ENCODE measurements at places on chromosomes 2 and 18. TPM values are rescaled to one million over a fixed set of nuclear protein-coding genes. Genes with fewer than 3 reads are reported as not detected.
A peak's percentile ranks its signal among the peaks of the same experiment; 100 is the strongest.

DNA sequence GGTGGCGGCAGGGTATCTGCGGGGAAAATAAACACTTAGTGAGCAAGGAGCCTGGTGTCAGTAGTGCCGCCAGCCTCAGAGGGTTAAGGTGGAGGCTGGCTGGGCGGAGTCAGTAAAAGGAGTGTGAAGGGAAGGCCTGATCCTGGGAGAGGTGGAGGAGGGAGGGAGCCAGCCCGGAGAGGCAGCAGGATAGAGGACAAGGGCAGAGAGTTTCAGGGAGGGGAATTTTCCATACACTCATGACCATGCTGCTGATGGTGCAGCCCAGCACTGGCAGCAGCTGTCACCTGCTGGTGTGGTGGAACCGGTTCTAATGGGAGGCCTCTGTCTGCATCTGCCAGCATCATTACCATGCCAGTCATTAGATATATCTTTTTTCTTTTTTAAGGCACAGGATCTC is 2.0 kb upstream of the TEX44 start:
- DNase-seq: no peak
- no peaks in the 10 kb centered on the region for H3K36me3 ChIP-seq
- H3K4me1 ChIP-seq: no peaks in the 10 kb centered on the region
- H3K4me3 ChIP-seq: no peak overlapping the region

- DNase-seq: no peak
- H3K4me3 ChIP-seq: no peak overlapping the region
- H3K27me3 ChIP-seq: no peaks in the 10 kb centered on the region
- no peaks in the 10 kb centered on the region for H3K36me3 ChIP-seq
- no peak overlapping the region for H3K27ac ChIP-seq
Measured at GRCh38 chr18:65025756-65026155, 725.1 kb upstream of the CDH7 start.

GRCh38 chr18:2958819-2959298 is 54.1 kb downstream of the LPIN2 start:
- no peak overlapping the region for H3K4me3 ChIP-seq
- no peaks in the 10 kb centered on the region for H3K27me3 ChIP-seq
- H3K27ac ChIP-seq: no peak overlapping the region
- H3K36me3 ChIP-seq: peaks cover 7% of the 10 kb centered on the region

DNA sequence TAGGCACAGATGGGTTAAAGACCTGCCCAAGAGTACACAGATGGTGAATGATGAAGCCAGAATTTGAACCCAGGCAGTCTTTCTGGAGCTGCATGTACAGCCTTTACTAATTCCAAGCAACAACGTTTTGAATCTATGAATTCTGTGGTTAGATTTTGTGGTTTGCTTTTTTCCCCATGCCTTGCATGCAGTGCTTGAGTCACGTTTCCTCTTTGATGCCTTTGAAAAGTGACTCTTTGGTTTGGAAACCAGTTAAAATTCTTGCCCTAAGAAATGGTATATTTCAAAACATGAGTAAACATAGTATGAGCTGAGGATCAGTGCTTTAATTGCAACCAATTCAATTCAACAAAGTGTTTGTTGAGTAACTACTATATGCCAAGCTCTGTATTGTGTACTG is 48.2 kb upstream of the PPM1B start:
- no peaks in the 10 kb centered on the region for H3K36me3 ChIP-seq
- H3K4me1 ChIP-seq: peaks cover 2% of the 10 kb centered on the region
- H3K4me3 ChIP-seq: no peak overlapping the region

GRCh38 chr2:213934560-213934959 is 476.3 kb upstream of the VWC2L start:
- no peak for DNase-seq
- no peaks in the 10 kb centered on the region for H3K36me3 ChIP-seq
- H3K27ac ChIP-seq: no peak overlapping the region
- H3K4me1 ChIP-seq: no peaks in the 10 kb centered on the region
- no peak overlapping the region for H3K4me3 ChIP-seq

GRCh38 chr2:8576525-8577167 is 105.2 kb upstream of the ID2 start:
- H3K27me3 ChIP-seq: peaks cover 4% of the 10 kb centered on the region
- DNase-seq: no peak
- no peaks in the 10 kb centered on the region for H3K4me1 ChIP-seq
- no peak overlapping the region for H3K4me3 ChIP-seq
- H3K27ac ChIP-seq: no peak overlapping the region

DNA sequence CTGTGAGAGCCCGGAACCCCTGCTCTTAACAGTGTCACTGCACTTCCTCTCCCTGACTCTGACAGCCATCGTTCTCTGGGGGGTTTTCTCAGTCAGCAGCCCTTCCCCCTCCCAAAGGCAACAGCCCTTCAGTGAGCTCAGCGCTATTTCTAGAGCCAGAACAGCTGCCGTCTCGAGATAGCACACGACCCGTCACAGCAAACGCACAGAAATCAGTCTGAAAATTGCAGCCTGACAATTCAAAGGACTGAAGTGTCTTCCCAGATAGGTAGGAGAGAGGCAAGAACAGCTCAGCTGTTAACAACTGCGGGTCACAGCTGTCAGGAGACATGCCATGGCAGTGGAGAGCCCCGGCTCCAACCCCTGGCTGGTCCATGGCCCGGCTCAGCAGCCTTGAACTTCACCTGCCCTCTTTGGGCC is 45.4 kb downstream of the ST8SIA5 start:
- peak overlapping the region; percentile 91 for H3K27ac ChIP-seq
- no peaks in the 10 kb centered on the region for H3K36me3 ChIP-seq
- peaks cover 43% of the 10 kb centered on the region for H3K4me1 ChIP-seq
- DNase-seq: peak; percentile 38

DNA sequence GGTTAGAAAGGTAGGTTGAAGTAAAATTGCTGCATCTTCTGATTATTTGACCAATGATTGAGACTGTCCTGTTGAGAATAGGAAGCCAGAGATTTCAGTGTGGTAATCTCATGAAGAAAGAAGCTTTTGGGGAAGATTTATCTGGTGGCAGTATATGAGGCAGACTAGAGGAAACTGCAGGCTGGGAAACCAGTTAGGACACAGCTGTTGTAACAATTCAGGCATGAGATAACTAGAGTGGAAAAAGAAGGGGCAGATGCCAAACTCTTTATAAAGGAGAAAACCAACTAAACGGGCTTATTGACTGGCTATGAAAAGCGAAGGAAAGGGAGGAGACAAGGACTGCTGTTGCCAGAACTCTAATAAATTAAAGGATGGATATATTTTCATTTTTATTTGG is 155.6 kb downstream of the TTC27 start:
- H3K27me3 ChIP-seq: no peaks in the 10 kb centered on the region
- peaks cover 30% of the 10 kb centered on the region for H3K4me1 ChIP-seq
- peaks cover 12% of the 10 kb centered on the region for H3K36me3 ChIP-seq
- peak overlapping the region; percentile 1 for H3K4me3 ChIP-seq
- no peak for DNase-seq
- H3K27ac ChIP-seq: peak overlapping the region; percentile 47

DNA sequence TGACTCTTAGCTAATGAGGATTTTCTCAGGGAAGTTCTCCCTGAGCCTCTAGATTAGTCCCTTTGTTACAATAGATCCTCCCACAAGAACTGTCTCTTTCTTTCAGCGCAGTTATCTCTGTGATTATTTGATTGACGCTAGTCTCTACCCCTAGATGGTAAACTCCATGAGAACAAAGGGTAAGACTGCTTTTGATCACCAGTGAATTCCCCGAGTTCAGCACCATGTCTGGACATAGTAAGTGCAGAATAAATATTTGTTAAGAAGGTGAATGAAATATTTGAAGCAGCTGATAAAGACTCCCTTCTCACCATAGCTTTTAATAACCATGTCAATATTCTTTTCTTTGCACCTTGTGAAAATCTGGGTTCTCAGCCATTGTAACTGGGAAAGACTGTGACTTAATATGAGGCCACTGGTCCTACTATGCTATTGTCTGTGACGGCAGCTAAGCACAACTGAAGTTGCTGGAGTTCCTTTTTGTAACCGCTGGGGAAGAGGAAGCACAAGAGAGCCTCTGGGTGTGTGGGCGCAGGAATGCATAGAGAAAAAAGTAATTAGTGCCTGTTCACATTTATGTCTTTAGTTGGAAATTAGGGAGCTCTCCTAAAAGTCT is 214.7 kb downstream of the TGIF1 start:
- H3K27ac ChIP-seq: no peak overlapping the region
- DNase-seq: no peak
- H3K27me3 ChIP-seq: no peaks in the 10 kb centered on the region
- peaks cover 5% of the 10 kb centered on the region for H3K4me1 ChIP-seq

- H3K27me3 ChIP-seq: no peaks in the 10 kb centered on the region
- H3K36me3 ChIP-seq: peaks cover 4% of the 10 kb centered on the region
- no peaks in the 10 kb centered on the region for H3K4me1 ChIP-seq
- H3K27ac ChIP-seq: no peak overlapping the region
- no peak overlapping the region for H3K4me3 ChIP-seq
Measured at GRCh38 chr2:127464470-127465257, 46.4 kb downstream of the PROC start.

- no peak for DNase-seq
- peak overlapping the region; percentile 66 for H3K4me3 ChIP-seq
Measured at GRCh38 chr2:170818036-170818751, 1.5 kb downstream of the GAD1 start.

GRCh38 chr18:8766559-8767293 is 61.4 kb downstream of the MTCL1 start:
- no peak overlapping the region for H3K27ac ChIP-seq
- DNase-seq: no peak
- H3K27me3 ChIP-seq: no peaks in the 10 kb centered on the region
- no peaks in the 10 kb centered on the region for H3K4me1 ChIP-seq

DNA sequence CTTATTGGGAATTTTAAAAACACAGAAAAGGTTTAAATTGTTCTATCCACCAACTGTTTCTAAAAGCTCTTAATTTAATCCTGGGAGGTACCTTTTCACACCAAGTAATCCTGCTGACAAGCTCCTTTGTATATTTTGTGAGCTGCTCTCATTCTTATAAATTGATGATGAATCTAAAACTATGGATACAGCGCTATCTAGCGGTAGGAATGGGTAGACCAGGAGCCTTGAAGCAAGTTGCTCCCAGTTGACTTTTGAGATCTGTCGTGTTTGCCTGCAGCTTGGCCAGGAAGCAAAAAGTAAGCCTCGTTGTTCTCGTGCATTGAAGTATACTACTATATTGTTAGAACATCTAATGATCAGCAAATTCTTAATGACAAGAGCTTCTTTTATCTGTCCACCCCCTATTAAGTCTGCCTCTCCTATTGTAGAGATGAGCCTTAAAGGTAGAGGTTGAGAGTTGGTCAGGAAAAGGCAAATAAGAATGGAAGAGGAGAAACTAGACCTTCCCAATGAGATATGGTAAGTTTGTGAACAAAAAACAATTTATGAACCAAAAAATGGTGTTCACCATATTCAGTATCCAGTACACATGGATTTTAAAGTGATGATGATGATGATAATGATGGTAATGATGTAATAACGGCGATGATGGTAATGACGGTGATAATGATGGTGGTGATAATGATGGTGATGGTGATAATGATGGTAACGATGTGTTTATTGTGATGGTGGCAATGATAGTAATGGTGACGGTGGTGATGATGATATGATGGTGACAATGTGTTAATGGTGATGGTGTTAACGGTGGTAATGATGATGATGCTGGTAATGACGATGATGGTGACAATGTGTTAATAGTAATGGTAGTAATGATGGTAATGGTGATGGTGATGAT is 212.1 kb upstream of the NCKAP5 start:
- no peak overlapping the region for H3K27ac ChIP-seq
- H3K4me3 ChIP-seq: no peak overlapping the region
- no peaks in the 10 kb centered on the region for H3K36me3 ChIP-seq
- H3K4me1 ChIP-seq: no peaks in the 10 kb centered on the region
- no peaks in the 10 kb centered on the region for H3K27me3 ChIP-seq
- no peak for DNase-seq

DNA sequence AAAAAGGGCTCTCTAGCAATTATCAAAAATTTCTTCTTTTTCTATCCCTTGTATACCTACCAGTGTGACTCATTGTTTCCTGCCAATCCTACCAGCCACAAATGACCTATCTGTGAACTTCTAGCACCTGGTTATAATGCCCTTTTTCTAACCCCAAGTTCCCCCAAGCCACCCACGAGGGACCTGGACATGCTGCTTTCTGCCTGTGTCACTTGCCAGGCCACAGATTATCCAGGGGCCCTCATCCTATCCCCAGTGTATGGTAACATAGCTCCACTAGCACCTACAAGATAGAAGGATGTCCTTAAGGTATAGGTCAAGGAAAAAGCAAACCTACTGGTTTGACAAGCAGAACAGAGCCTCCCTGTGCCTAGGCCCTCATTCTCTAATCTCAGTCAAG is 26.8 kb downstream of the AAK1 start:
- no peak overlapping the region for H3K4me3 ChIP-seq
- DNase-seq: no peak
- no peaks in the 10 kb centered on the region for H3K36me3 ChIP-seq

- no peak overlapping the region for H3K4me3 ChIP-seq
- H3K27me3 ChIP-seq: no peaks in the 10 kb centered on the region
- no peak for DNase-seq
- H3K4me1 ChIP-seq: no peaks in the 10 kb centered on the region
- H3K27ac ChIP-seq: no peak overlapping the region
Measured at GRCh38 chr2:166384774-166385173, 9.0 kb upstream of the SCN9A start.

DNA sequence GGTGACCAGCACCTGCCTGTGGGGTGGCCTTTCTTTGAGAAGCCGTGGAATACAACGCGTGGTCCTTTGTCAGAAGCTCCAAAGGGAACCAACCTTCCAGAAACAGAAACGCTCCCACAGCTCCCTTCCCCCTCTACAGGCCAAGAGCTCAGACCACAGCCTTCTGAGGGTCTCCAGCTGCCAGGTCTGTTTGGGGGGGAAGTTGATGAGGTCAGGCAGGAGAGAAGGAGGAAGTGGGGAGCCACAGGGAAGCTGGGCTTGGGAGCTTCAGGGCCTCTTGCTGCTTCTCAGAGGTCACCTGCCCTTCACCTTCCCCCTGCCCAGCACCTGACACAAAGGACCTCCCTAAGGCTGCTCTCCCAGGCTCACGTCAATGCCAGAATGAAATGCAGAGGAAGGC is 287.7 kb upstream of the ID2 start:
- no peak for DNase-seq
- H3K4me3 ChIP-seq: no peak overlapping the region
- H3K4me1 ChIP-seq: no peaks in the 10 kb centered on the region
- no peaks in the 10 kb centered on the region for H3K36me3 ChIP-seq

DNA sequence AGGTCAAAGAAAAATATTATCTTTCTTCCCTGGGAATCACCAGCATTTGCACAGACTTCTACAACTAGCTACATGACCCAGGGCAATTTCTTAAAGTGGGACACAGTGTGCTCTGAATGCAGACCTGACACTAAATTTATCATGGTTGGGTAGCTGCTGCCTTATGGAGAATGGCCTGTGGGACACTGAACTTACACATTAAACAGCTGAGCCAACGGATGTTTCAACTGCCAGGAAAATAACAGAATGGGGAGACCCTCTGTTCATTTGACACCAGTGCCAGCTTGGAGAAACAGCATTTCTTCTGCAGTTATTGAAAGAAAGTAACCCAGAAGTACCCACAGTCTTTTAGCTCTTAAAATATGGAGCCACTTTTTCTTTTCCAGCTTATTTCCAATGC is 54.1 kb downstream of the SLC8A1 start:
- H3K4me1 ChIP-seq: no peaks in the 10 kb centered on the region
- H3K27me3 ChIP-seq: no peaks in the 10 kb centered on the region
- no peak overlapping the region for H3K4me3 ChIP-seq
- DNase-seq: no peak
- H3K36me3 ChIP-seq: no peaks in the 10 kb centered on the region

The OBSL1 gene
- polyA plus RNA-seq: 10.3 TPM

The ABCA12 gene
- polyA plus RNA-seq: not detected

The MC4R gene
- not detected for polyA plus RNA-seq

The GRB14 gene
- polyA plus RNA-seq: 2.1 TPM

The ASB18 gene
- 0.04 TPM for polyA plus RNA-seq

The CLEC4F gene
- polyA plus RNA-seq: 0.21 TPM

The TXNDC2 gene
- 0.04 TPM for polyA plus RNA-seq

The C18orf54 gene
- 0.11 TPM for polyA plus RNA-seq

The CYP27A1 gene
- 9.3 TPM for polyA plus RNA-seq

The ODC1 gene
- polyA plus RNA-seq: 226 TPM

The G6PC2 gene
- not detected for polyA plus RNA-seq

The PDCD1 gene
- polyA plus RNA-seq: 0.05 TPM

Measured in psoas muscle (tissue), 8 donors.